A673 (cell line): ENCODE measurements at places on chromosomes 1 and 21.

GRCh38 chr1:228885845-228886244, 150.6 kb downstream of the RHOU start:
- no peak for DNase-seq

- DNase-seq = peak; percentile 36
Observed at GRCh38 chr1:53811414-53811851, 26.7 kb downstream of the NDC1 start.

DNA sequence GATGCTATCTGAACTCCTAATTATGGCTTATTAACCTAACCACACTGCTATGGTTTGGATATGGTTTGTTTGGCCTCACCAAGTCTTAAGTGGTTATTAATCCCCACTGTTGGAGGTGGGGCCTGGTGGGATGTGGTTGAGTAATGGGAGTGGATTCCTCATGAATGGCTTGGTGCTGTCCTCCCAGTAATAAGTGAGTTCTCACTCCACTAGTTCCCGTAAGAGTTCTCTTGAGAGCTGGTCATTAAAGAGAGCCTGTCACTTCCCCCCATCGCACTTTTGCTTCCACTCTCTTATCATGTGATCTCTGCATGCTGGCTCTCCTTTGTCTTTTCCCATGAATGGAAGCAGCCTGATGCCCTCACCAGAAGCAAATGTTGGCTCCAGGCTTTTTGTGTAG, 328.8 kb downstream of the PLA2G4A start:
- peak; percentile 28 for DNase-seq

DNA sequence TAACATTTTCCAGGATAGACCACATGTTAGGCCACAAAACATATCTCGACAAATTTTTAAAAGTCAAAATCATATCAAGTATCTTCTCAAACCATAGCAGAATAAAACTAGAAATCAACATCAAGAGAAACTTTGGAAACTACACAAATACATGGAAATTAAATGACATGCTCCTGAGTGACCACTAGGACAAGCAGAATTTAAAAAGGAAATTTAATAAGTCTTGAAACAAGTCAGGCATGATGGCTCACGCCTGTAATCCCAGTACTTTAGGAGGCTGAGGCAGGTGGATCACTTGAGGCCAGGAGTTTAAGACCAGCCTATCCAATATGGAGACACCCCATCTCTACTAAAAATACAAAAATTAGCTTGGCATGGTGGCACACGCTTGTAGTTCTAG, 26.4 kb upstream of the UTS2 start:
- no peak for DNase-seq

- no peak for DNase-seq
Observed at GRCh38 chr1:175413367-175413766, 220.8 kb upstream of the KIAA0040 start.

DNA sequence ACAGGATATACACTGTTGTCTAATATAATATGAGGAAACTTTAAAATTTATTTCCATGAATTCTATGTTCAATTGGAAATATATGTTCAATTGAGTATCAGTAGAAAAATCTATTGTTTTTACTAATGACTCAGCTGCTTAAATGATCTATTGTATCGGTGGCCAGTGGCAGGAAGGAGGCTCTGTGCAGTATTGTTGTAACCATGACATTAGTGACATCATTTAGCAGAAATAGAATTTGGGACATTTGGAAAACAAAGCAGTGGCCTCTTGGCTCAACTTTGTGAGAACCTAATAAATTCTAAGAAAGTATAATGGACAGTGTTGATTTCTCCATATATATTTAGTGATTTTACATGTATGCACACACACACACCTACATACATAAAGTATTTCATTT, 257.4 kb downstream of the PDE4B start:
- DNase-seq = no peak

DNA sequence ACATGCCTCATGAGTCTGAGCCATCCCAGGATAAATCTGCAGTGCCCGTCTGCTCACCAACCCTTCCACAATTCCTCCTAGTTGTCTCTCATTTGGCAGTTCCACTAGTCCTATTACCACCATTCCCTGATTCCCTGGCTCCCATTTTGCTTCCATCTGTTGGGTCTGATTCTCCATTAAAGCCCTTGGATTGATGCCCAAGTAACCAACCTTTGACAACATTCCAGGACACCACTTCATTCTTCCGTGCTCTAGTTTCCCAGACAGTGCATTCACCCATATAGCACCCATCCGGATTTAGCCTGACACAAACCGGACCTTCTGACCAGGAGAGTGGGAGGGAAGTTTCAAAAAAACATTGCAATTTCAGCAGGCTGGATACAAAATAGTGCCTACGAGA, 189.4 kb upstream of the PALMD start:
- DNase-seq = no peak
